ENCODE measurements at places on chromosomes 11 and 22.

GRCh38 chr11:86370922-86371594 is 3.6 kb upstream of the CCDC81 start:
- no peak overlapping the region for H3K4me3 ChIP-seq
- no peaks in the 10 kb centered on the region for H3K4me1 ChIP-seq
- peak; percentile 27 for DNase-seq
- no peak overlapping the region for H3K27ac ChIP-seq

GRCh38 chr11:110509472-110509871 is 79.7 kb downstream of the FDX1 start:
- no peaks in the 10 kb centered on the region for H3K36me3 ChIP-seq
- no peak for DNase-seq
- peaks cover 25% of the 10 kb centered on the region for H3K4me1 ChIP-seq
- no peak overlapping the region for H3K4me3 ChIP-seq

GRCh38 chr11:127106938-127107337 is 106.4 kb upstream of the KIRREL3 start:
- H3K27ac ChIP-seq: no peak overlapping the region
- H3K36me3 ChIP-seq: no peaks in the 10 kb centered on the region
- peaks cover 5% of the 10 kb centered on the region for H3K4me1 ChIP-seq
- H3K27me3 ChIP-seq: peaks cover 4% of the 10 kb centered on the region

GRCh38 chr11:6601041-6601461 is 2.4 kb downstream of the RRP8 start:
- H3K36me3 ChIP-seq: peaks cover 32% of the 10 kb centered on the region
- no peak for DNase-seq

DNA sequence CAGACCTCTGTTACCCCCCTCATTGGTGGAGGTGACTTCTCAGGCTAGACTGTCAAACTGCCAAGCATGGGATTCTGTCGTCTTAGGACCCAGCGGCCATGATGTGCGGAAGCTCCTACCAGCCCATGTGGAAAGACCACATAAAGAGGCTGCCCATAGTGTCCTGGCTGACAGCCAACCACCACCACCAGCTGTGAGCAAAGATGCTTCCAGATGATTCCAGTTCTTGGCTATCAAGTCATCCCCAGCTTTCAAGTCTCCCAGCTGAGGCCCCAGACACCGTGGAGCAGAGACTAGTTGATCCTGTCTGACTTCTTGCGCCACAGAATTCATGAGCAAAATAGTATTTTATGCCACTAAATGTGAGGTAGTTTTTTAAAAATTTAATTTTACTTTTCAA is 32.9 kb downstream of the SCUBE1 start:
- H3K27me3 ChIP-seq: peaks cover 3% of the 10 kb centered on the region
- H3K36me3 ChIP-seq: no peaks in the 10 kb centered on the region
- no peak overlapping the region for H3K27ac ChIP-seq
- no peak overlapping the region for H3K4me3 ChIP-seq
- peak; percentile 63 for DNase-seq
- peaks cover 22% of the 10 kb centered on the region for H3K4me1 ChIP-seq

- no peak overlapping the region for H3K27ac ChIP-seq
- no peaks in the 10 kb centered on the region for H3K4me1 ChIP-seq
- H3K27me3 ChIP-seq: no peaks in the 10 kb centered on the region
- H3K36me3 ChIP-seq: no peaks in the 10 kb centered on the region
Observed at GRCh38 chr11:4957396-4957795, 1.9 kb upstream of the OR51A2 start.

- DNase-seq: no peak
- no peak overlapping the region for H3K27ac ChIP-seq
- no peaks in the 10 kb centered on the region for H3K4me1 ChIP-seq
- no peak overlapping the region for H3K4me3 ChIP-seq
Observed at GRCh38 chr11:12179019-12179418, 68.6 kb downstream of the MICAL2 start.

DNA sequence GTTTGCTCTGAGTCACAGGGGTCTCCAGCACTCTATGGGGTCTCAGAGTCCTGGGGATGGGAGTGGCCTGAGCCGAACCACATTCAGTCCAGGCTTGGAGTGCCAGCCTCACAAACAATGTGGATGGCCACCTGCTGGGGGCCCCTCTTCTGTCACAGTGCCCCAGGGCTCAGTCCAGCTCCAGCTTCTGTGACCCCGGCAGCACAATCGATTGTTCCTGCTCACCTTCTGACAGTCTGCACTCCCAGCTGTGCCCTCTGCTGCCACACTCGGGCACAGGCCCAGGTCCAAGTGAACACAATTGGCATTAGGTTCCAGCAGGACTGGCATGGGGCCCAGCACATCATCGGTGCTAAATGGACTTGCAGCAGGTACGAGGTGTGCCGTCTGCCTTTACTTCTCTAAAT is 84.8 kb downstream of the TP53I11 start:
- H3K27ac ChIP-seq: no peak overlapping the region
- H3K4me3 ChIP-seq: no peak overlapping the region
- no peaks in the 10 kb centered on the region for H3K27me3 ChIP-seq
- no peaks in the 10 kb centered on the region for H3K36me3 ChIP-seq
- no peak for DNase-seq

DNA sequence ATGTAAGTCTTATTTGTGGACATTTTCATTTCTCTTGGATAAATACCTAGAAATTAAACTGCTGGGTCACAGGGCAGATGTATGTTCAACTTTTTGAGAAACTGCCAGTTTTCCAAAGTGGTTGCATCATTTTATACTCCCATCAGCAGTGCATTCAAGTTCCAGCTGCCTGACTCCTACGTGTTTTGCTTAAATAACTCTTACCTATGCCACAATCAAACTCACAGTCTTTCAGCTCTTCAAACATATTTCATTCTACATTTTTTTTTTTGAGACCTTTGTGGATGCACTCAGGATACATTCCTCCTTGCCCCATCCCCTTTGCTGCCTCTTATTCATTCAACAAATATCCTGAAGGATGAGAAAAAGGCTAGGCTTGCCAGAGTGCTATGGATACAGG is 9.2 kb downstream of the TCF20 start:
- H3K4me1 ChIP-seq: peaks cover 33% of the 10 kb centered on the region
- no peak overlapping the region for H3K4me3 ChIP-seq
- H3K27ac ChIP-seq: no peak overlapping the region
- no peaks in the 10 kb centered on the region for H3K27me3 ChIP-seq
- no peaks in the 10 kb centered on the region for H3K36me3 ChIP-seq
- no peak for DNase-seq

- H3K4me1 ChIP-seq: peaks cover 16% of the 10 kb centered on the region
- no peaks in the 10 kb centered on the region for H3K27me3 ChIP-seq
- H3K4me3 ChIP-seq: no peak overlapping the region
- H3K36me3 ChIP-seq: no peaks in the 10 kb centered on the region
- no peak for DNase-seq
Observed at GRCh38 chr11:19187833-19188258, 13.9 kb downstream of the CSRP3 start.

DNA sequence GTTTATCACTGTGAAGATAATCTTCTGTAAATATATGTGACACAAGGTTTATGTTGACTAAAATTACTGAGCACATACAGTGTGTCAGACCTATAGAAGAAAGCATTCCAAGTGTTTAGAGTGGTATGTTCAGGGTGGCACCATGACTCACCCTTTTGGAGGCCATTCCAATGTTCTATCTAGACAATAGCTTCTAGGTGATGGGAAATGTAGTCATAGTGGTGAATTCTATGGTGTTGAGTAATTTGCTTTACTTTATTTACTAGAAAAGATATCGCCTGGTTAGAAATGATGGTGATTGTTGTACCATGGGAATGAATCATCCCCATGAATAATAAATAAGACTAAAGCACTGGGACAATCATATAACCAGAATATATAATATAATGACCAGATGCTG is 72.9 kb upstream of the OR4C15 start:
- DNase-seq: no peak
- no peak overlapping the region for H3K4me3 ChIP-seq
- no peaks in the 10 kb centered on the region for H3K4me1 ChIP-seq

GRCh38 chr11:125945797-125946520 is at the start of gene VSIG10L2:
Gene VSIG10L2, plus strand, starts transcription at chr11:125946044. Its CDS starts 12 bp downstream, at chr11:125946056.
- H3K27ac ChIP-seq: no peak within 1 kb of the TSS
- no peak for DNase-seq
- no peak within 1 kb of the TSS for H3K4me3 ChIP-seq
- H3K36me3 ChIP-seq: no peaks in the 10 kb centered on the region
- no peaks in the 10 kb centered on the region for H3K27me3 ChIP-seq

GRCh38 chr11:47915783-47916182 is 64.6 kb upstream of the PTPRJ start:
- H3K4me1 ChIP-seq: peaks cover 26% of the 10 kb centered on the region
- no peaks in the 10 kb centered on the region for H3K27me3 ChIP-seq
- no peak overlapping the region for H3K4me3 ChIP-seq
- H3K36me3 ChIP-seq: no peaks in the 10 kb centered on the region
- H3K27ac ChIP-seq: no peak overlapping the region

DNA sequence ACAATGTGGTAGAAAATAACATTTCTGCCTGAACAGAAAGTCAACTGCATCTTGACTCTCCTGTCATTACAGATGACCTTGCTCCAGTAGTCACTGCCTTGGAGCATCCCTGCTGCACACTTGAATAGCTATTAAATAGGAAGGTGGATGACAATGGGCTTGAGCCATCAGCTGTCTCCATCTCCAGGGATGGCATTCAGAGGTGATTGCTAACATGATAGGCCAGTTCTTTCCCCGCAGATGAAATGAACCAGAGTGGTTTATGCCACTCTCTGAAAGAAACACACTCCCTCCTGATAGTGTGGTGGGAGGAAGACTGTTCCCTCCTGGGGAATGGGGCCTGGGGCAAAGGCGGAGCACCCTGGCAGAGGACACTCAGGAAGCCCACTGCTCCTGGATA is 57.1 kb upstream of the OLFML1 start:
- H3K27ac ChIP-seq: no peak overlapping the region
- no peak for DNase-seq
- H3K4me1 ChIP-seq: no peaks in the 10 kb centered on the region
- H3K4me3 ChIP-seq: no peak overlapping the region
- no peaks in the 10 kb centered on the region for H3K27me3 ChIP-seq

DNA sequence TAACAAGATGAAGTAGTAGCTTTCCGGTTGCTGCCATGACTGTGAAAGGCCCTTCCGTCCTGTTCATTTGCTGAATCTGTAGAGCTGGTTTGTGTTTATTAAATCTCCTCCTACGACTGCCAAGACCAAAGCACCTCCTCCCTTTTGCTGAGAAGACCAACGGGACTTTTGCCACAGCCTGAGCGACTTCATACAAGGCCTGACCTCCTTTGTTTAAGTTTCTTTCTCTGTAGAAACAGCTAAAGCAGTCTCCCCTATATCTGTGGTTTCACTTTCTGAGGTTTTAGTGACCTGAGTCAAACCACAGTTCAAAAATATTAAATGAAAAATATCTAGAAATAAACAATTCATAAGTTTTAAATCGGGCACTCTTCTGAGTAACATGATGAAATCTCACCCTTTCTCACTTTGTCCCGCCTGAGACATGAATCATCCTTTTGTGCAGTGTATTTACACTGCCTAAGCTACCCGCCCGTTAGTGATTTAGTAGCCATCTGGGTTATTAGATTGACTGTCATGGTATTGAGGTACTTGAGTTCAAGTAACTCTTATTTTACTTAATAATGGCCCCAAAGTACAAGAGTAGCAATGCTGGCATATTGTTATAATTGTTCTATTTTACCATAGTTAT is 119.1 kb upstream of the LRRC4C start:
- H3K4me3 ChIP-seq: no peak overlapping the region
- no peaks in the 10 kb centered on the region for H3K4me1 ChIP-seq
- H3K36me3 ChIP-seq: no peaks in the 10 kb centered on the region
- DNase-seq: no peak

GRCh38 chr11:24885580-24886173 is 388.8 kb downstream of the LUZP2 start:
- H3K27ac ChIP-seq: no peak overlapping the region
- no peak for DNase-seq
- H3K27me3 ChIP-seq: no peaks in the 10 kb centered on the region
- no peaks in the 10 kb centered on the region for H3K4me1 ChIP-seq
- no peak overlapping the region for H3K4me3 ChIP-seq
- no peaks in the 10 kb centered on the region for H3K36me3 ChIP-seq

GRCh38 chr11:31817054-31817620 is 6.0 kb upstream of the PAX6 start:
- no peaks in the 10 kb centered on the region for H3K36me3 ChIP-seq
- peaks cover 100% of the 10 kb centered on the region for H3K27me3 ChIP-seq
- DNase-seq: peak; percentile 81
- H3K4me1 ChIP-seq: peaks cover 58% of the 10 kb centered on the region

DNA sequence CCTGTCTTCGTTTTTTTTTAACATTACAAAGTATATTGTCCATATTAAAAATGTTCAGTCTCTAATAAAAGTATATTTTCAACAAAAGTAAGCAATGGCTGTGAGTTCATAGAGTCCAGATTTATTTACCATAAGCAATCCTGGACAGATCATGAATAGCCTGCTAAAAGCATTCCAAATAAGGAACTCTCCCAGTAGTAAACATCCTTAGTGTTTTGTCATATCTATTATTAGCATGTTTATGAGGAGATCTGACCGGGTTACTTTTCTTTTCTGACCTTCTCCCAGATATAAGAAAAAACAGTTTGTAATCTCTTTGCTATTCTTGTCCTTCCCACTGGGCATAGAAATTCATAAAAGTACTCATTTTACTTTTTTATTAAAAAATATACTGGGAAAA is 403.9 kb upstream of the ANO3 start:
- H3K27me3 ChIP-seq: no peaks in the 10 kb centered on the region
- H3K4me3 ChIP-seq: no peak overlapping the region
- H3K4me1 ChIP-seq: no peaks in the 10 kb centered on the region
- no peak overlapping the region for H3K27ac ChIP-seq

- DNase-seq: no peak
- H3K36me3 ChIP-seq: no peaks in the 10 kb centered on the region
- H3K4me1 ChIP-seq: no peaks in the 10 kb centered on the region
- H3K4me3 ChIP-seq: no peak overlapping the region
- H3K27me3 ChIP-seq: no peaks in the 10 kb centered on the region
Observed at GRCh38 chr11:81220146-81220895, 1513.3 kb downstream of the FAM181B start.

DNA sequence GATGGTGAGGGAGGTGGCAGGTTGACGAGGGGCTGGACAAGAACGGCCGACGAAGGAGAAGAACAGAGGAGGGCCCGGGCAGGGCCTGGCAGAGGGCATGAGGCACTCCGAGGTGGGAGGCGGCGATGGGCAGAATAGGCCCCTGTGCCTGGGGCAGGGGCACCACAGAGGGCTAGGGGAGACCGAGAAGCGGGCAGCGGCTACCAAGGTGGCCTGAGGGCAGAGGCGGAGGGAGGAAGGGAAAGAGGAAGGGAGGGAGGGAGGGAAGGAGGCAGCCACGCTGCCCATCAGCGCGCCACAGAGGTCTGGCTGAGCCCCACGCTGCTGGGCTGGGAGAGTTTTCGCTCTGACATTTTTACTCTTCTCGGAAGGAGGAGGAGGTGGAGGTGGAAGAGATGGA is 11.3 kb downstream of the LSP1 start:
- H3K27ac ChIP-seq: no peak overlapping the region
- H3K4me1 ChIP-seq: no peaks in the 10 kb centered on the region
- no peak overlapping the region for H3K4me3 ChIP-seq
- H3K27me3 ChIP-seq: peaks cover 56% of the 10 kb centered on the region

- no peak overlapping the region for H3K27ac ChIP-seq
- no peaks in the 10 kb centered on the region for H3K36me3 ChIP-seq
- H3K4me1 ChIP-seq: no peaks in the 10 kb centered on the region
Observed at GRCh38 chr11:11074686-11075335, 217.0 kb upstream of the ZBED5 start.
